Heart left ventricle (tissue), 16 donors: ENCODE measurements at places on chromosomes 13 and 19. TPM values are rescaled to one million over a fixed set of nuclear protein-coding genes. Genes with fewer than 3 reads are reported as not detected.

GRCh38 chr13:38348861-38349389 lies 726 bp upstream of the UFM1 start:
- DNase-seq, result no peak

DNA sequence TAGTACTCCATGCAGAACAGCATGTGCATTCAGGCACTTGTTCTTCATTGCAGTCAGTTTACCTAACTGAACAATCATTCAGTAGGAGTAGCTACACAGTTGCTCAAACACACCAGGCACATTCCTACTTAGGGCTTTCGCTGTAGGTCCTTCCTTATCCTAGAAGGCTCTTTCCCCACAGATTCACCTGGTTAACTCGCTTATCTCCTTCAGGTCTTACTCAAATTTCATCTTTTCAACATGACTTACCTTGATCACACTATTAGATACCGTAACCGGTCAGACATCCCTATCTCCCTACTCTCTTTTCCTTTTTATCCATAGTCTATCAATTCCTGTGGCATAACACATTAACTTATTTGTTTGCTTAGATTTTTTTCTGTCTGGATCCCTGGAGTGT lies 14.6 kb downstream of the EDNRB start:
- DNase-seq, result no peak

DNA sequence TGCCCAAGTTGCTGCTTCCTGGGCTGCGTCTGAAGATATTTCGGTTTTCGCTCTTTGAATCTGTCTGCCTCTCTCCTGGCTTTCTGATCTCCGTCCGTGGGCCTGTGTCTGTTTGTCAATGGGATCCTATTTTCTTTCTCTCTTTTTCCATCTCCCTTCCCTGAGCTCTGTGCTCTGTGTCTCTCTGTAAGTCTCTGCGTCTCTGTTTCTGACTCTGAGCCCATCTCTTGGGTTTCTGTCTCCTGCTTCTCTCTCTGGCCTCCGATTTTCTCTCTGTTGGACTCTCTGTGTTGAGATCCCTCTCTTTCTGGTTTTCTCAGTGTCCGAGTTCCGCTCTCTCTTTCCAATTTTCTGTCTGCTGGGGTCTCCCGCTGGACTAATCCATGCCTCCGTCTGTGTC lies 1.7 kb downstream of the PRKCG start:
- DNase-seq, result no peak

DNA sequence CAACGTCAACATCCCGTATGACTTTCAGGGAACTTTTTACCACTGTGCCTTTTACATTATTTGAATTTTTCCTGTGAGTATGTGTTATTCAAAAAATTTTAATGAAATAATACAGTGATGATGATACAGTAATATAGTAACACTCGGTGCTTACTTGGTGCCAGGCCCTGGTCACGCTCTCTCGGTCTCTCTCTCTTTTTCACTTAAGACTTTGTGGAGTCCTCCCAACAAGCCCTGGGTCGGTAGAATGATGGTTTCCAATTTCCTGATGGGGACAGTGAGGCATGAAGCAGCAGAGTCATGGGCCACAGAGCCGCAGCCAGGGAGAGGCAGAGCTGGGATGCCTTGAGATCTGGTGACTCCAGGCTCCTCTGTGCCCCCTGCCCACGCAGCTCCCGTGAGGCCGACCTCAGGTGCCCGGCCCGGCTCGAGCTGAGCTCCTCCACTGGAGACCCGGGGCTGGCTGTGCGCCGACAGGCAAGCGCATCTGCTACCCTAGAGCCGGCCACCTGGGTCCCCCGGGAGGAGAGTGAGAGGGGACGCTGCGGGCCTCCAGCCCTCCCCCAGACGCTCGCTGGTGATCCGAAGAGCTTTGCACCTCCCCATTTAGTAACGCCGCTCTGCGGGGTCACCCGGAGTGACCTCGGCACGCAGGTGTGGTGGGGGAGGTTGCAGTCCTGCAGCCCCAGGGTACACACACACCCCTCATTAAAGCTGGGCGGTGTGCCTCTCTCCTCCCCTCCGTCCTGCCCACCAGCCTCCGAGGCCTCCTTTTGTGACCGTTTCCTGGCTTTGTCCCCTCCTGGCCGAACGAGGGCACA lies 4.4 kb upstream of the SBK3 start:
- DNase-seq, result no peak

- no peak for DNase-seq
Observed at GRCh38 chr13:27309401-27309958, 38.9 kb downstream of the RASL11A start.

- DNase-seq, result no peak
Observed at GRCh38 chr13:99982731-99983498, 1.3 kb downstream of the ZIC2 start.

The LNX2 gene
- total RNA-seq, result 15.2 TPM

The SCGB2B2 gene
- total RNA-seq, result 0.70 TPM

The IL17D gene
- 1.2 TPM for total RNA-seq
